ENCODE measurements at places on chromosomes 1 and 21. TPM values are rescaled to one million over a fixed set of nuclear protein-coding genes. Genes with fewer than 3 reads are reported as not detected.
A peak's percentile ranks its signal among the peaks of the same experiment; 100 is the strongest.

- DNase-seq, result no peak
These were observed 14.9 kb upstream of the TTC39A start for GRCh38 chr1:51345300-51345687.

DNA sequence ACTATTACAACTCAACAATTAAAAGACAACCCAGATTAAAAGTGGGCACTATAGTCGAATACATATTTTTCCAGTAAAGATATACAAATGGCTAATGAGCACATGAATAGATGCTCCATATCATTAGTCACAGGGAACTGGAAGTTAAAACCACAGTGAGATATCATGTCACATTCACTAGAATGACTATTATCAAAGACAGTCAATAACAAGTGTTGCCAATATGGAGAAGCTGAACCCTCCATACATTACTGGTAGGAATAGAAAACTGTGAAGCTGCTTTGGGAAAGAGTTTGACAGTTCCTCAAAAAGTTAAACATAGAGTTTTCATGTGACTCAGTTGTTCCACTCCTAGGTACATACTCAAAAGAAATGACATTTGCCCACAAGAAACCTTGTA is 30.6 kb upstream of the MRPS6 start:
- no peak for DNase-seq

GRCh38 chr1:50774759-50775351 is 185.2 kb downstream of the FAF1 start:
- no peak for DNase-seq

DNA sequence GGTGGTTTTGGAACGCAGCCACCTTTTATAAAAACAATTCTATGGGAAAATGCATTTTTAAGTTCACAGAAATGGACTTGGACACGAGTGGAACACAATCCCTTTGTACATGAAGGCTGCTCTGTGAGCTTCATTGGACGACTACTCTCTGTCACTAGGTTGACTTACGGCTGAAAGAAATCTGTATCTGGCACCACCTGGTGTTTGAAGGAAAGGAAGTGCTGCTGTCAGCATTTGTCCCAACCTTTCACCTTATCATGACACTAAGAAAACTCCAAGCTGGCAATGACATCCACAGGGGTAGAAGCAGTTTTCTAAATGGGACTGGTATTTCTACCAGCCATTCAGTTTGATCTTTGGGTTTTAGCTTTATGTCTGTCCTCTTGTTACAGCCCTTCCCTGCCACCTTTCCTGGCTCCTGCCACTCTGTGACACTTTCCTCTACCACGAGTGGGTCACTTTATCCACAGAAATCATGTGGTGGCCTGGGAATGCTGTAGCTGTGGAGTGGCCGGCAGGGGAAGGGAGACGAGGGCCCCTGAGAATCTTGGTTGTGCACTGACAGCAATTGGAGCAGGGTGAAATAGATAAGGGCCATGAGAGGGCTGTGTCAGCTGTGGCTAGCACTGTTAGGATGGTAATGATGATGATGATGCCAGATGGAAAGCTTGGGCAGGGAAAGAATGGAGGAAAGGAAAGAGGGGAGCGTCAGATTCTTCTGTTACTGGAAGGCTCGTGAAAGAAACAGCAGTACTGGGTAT is 85.2 kb downstream of the TBX19 start:
- DNase-seq, result no peak

GRCh38 chr1:54671985-54672608 is 30.5 kb downstream of the MROH7 start:
- DNase-seq, result no peak

DNA sequence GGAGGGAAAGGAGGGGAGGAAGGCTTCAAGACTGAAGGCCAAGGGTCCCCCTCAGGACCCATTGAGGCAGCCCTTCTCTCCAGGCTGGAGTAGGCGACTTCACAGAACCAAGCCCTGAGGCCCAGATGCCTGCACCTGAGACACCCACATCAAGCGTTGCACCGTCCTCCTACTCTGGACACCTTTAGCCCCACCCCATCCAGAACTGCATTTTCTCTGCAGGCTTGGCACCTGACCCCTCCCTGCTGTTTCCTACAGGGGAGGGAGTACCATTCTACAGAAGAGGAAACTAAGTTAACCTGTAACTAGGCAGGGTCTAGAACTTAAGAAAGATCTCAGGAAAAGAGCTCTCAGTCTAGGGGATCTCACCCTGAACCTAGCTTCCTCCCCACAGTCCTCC is 12.0 kb downstream of the PEF1 start:
- DNase-seq, result no peak

DNA sequence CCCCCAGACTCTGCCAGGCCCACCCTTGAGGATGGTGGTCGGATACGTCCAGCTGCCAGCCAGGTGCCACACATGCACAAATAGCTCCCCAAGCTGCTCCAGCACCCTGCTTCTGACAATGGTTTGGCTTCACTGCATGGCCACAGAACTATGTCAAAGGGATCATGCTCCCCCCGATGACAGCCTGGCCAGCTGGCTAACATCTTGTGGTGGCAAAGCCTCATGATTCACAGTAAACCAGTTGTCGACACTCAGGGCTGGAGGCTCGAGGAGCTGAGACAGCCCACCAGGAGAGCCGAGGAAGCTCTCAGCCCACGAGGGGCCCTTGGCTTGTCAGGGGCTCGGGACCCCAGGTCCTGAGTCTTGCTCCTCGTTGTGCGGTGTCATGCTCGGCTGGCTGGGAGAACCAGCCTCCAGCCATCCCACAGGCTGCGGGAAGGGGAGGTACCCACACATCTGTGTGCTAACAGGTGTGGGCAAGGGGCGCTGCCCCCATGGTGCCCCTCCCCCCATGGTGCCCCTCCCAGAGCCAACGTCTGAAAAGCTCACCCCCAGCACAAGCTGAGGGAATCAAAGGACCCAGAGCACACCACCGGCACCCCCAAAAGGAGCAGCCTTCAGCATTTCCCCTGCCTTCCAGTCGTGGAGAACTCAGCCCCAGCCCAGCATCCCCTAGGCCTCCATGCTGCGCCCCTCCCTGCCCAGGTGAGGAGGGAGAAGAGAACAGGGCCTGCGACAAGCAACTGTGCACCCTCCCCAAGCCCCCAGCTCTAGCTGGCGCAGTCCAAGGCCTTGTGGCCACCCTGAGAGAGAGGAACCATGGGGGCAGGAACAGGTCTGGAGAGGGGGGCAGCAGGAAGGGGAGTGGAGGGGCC is 41.2 kb downstream of the KIF21B start:
- peak; percentile 60 for DNase-seq

GRCh38 chr1:94755675-94756074 is 64.5 kb upstream of the SLC44A3 start:
- DNase-seq, result no peak

- no peak for DNase-seq
These were observed 68.3 kb upstream of the KIF26B start for GRCh38 chr1:245086389-245086969.

GRCh38 chr1:36849956-36850355 is 184.4 kb downstream of the GRIK3 start:
- DNase-seq, result no peak

GRCh38 chr1:234322979-234323378 is 50.3 kb upstream of the COA6 start:
- peak; percentile 87 for DNase-seq

- DNase-seq, result no peak
These were observed 1.7 kb downstream of the ANP32E start for GRCh38 chr1:150234309-150234565.

- no peak for DNase-seq
These were observed 52.2 kb upstream of the PRDX6 start for GRCh38 chr1:173424782-173425407.

- peak; percentile 18 for DNase-seq
These were observed 449.0 kb downstream of the MATN1 start for GRCh38 chr1:30274173-30274970.

DNA sequence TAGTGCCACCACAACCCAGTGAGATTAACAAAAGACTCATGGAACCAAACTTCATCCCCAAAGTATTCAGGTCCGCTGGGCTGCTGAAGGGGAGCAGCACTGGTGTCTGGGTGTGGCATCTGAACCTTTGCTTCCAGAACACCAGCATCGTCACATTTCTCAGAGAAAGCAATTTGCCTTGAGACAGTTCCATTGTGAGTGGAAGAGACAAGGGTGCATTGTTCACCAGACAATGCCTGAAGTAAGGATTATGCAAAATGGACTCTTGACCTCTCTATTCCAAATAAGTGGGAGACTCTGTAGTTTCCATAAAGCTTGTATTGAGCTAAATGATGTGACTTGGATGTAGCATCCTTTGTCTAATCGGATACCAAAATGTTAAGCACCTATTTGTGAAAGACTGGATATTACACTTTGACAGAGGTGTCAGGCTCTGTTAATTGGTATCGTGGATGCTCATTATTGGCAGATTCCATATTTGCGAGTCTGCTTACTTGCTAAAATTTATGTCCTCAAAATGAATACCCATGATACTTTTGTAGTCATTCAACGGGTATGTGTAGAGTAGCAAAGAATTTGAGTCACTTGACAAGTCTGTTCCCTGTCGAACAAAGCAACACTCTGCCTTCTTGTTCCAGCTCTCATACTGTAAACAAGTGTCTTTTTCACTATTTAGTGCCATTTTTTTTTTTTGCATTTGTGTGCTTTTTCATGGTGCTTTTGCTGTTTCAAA is 75.6 kb downstream of the MRPS6 start:
- DNase-seq, result no peak

- no peak for DNase-seq
These were observed 5.5 kb upstream of the CD244 start for GRCh38 chr1:160868141-160868540.

DNA sequence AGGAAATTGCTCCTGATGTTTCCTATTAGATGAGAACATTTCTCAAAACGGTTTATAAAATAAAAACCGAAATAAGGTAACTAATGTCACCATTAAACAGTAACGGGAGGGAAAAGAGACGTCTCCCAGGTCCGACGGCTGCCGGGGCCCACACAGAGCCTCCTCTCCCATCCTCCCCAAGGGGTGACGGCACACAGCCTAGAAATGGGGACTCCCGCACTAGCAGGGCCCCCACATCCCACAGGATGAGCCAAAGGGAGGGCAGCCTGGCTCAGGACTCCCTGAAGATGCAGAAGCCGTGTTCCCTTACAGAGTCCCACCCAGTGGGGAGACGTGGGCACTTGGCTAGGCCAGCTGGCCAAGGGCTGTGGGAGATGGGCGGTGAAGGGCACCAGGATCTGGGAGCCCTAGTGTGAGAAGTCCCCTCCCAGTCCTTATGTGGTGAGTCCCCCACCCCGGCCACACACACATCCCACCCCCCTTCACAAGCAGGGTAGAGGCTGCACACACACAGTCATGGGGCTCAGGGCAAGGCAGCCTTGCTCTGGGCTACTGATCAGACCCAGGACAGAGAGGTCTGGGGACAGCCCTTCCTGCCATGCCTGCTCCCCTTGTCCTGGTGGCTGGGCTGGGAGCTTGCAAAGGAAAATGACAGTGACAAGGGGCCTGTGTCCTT is 3.3 kb downstream of the KRTAP10-3 start:
- DNase-seq, result peak; percentile 63

DNA sequence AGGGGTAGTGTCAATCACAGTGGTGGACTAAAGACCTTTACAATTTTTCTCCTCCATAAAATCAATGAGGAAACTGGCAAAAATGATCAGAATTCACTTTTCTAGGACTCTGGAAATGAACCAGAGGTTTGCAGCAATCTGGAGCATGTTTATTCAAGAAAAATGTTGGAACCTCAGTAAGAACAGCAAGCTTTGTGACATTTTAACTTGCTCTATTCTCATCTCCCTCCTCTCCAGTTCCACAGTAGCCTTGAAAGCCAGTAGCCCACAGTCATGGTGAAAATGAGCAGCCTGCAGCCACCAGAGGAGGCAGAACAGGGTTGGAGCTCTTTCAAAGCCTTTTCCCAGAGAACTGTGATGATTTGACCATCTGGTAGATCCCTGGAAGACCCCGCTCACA is 9.1 kb downstream of the TTC4 start:
- no peak for DNase-seq

- DNase-seq, result no peak
These were observed 61.5 kb downstream of the ARHGEF16 start for GRCh38 chr1:3515774-3516480.

DNA sequence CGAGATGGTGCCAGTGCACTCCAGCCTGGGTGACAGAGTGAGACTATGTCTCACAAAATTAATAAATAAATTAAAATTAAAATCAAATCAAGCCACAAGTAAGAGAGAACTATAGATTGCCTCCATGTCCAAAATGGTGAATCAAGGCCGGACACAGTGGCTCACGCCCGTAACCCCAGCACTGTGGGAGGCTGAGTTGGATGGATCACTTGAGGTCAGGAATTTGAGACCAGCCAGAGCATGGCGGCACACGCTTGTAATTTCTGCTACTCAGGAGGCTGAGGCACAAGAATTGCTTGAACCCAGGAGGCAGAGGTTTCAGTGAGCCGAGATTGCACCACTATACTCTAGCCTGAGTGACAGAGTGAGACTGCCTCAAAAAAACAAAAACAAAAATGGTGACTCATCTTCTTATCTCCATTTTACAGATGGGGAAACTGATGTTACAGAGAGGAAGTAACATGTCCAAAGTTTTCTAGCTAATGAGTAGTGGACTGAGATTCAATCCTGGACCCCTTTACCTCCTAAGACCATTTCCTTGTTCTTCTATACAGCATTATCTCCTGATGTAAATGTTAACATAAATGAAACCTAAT is 99.0 kb upstream of the HNRNPU start:
- no peak for DNase-seq

DNA sequence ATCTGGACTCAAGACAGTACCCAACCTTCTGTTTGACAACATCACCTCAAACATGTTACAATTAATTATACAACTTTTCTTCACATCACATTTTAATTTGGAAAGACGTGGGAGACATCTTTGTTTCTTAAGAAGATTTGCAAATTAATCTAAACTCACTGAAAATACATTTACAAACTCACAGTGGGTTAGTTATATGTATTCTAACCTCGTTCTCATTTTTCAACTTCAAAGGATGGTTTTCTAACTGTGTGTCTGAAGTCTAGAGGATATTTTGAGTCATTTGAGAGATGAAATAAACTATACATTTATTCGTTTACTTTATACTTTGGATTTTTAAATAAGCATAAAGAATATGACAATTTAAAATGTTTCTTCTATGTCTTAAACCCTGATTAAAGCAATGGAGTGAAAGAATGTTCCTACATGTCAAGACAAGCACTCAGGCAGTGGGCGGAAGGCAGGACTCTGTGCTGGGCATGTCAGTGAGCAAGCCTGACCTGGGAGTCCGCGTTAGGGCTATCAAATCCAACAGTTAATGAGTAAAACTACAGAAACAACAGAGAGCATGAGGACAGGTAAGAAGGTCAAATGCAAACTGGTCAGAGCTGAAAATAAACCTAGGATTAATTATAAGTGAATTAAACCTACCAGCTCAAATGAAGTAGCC is 76.5 kb upstream of the CTTNBP2NL start:
- DNase-seq, result no peak

The PPIAL4G gene
- polyA plus RNA-seq, result 0.06 TPM

The LRIF1 gene
- polyA plus RNA-seq, result 16.5 TPM

The GBP2 gene
- 66.4 TPM for polyA plus RNA-seq

The INKA2 gene
- 1.0 TPM for polyA plus RNA-seq

The ATP6V1G3 gene
- polyA plus RNA-seq, result not detected

The ENAH gene
- 17.8 TPM for polyA plus RNA-seq

The OR2W3 gene
- polyA plus RNA-seq, result 0.35 TPM

The SPRR2G gene
- not detected for polyA plus RNA-seq

The RBM11 gene
- polyA plus RNA-seq, result 2.6 TPM
